ENCODE measurements at places on chromosomes 6 and 20.

DNA sequence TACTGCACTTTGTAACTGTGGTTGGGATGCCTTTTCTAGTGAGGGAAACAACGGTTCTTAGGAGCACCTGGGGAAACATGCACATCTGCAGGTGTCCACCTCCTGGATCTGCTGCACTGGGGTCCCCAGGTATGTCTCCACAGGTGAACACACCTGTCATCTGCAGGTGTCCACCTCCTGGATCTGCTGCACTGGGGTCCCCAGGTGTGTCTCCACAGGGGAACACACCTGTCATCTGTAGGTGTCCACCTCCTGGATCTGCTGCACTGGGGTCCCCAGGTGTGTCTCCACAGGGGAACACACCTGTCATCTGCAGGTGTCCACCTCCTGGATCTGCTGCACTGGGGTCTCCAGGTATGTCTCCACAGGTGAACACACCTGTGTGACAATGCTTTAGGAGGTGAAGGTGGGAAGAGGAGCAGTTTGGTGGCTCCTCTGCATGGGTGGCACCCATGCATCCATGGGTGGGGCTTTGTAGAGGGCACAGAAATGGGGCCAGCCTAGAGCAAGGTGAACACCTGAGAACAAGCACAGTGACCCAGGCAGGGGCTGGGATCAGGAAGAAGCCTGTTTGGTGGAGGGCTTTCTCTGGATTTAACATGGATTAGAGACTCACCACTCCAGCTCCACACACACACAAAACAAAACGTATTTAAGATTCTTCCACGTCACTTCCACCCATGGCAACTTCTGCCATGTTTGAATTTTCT lies 206.0 kb upstream of the CDH4 start:
- peak; percentile 15 for DNase-seq

DNA sequence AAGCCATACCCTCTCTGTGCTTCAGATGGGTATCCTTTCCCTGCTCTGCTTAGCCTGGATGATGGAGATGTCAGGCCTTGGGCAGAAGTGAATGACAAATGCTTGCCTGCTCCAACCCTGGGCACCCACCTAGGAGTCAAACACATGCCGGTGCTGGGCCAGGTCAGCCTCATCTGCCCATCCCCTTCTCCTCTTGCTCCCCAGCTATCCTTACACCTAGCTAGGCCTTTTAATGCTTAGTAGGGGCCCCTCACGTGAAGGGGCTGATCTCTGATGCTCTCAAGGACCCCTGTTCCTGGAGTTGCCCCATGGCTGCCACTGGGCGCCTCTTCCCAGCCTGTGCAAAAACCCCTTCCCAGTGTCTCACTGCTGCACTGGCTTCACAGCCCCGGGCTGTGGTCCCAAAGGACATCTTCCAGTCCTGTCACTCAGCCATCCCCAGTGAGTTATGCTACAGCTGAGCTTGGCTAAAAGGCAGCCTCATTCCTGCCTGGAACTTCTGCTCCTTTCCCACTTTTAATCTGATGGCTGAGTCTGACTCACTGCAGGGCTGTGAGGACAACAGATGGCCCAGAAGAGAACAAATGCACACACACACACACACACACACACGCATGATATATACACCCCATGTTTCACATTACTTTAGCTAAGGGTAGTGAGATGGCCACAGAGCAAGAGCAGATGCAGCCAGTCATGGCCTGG lies 12.8 kb upstream of the SDCBP2 start:
- DNase-seq: no peak

- no peak for DNase-seq
Observed at GRCh38 chr20:10842116-10842515, 168.3 kb upstream of the JAG1 start.

DNA sequence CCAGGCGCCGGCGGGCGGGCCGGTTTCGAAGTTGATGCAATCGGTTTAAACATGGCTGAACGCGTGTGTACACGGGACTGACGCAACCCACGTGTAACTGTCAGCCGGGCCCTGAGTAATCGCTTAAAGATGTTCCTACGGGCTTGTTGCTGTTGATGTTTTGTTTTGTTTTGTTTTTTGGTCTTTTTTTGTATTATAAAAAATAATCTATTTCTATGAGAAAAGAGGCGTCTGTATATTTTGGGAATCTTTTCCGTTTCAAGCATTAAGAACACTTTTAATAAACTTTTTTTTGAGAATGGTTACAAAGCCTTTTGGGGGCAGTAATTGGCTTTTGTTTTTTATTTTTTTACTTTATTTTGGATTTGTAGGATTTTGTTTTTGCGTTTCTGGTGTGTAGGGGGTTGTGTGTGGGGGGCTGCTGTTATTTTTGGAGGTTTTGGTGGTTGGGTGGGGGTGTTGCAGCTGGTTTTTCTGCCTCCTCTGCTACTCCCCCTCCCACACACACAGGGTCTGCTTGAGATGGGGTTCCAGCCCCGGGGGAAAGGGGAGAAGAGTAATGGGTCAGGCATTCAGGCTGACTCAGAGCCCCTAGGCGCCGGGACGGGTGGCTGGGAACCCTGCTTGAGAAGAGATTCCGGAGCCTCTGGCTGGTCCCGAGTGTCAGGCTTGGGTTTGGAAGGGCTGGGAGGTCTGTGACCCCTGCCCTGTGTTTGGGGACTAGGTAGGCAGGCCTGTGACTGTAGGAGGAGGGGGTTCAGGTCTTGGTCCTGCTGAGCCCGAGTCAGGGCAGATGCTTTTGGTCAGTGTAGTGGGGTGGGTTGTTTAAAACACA lies 2.0 kb downstream of the CEBPB start:
- DNase-seq: peak; percentile 87

GRCh38 chr20:61888101-61888865 lies 177.4 kb downstream of the TAF4 start:
- DNase-seq: no peak

DNA sequence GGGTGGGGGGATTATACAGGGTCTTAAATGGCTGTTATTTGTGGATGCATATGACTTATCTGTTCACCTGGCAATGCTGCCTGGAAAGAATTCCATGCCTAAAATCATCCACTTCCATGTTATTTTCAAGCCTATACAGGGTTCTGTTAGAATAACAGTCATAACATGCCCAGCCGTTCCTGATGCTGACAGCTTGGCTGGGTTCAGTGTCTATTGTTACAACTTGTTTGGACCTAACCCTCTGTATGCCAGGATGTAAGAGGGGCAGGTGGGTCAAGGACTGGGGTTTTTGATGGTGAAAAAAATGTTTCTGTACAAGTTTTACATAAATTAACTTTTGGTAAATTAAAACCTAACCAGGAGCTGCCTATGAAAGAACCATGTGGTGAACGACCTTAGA lies 79.8 kb downstream of the GINS1 start:
- DNase-seq: no peak

DNA sequence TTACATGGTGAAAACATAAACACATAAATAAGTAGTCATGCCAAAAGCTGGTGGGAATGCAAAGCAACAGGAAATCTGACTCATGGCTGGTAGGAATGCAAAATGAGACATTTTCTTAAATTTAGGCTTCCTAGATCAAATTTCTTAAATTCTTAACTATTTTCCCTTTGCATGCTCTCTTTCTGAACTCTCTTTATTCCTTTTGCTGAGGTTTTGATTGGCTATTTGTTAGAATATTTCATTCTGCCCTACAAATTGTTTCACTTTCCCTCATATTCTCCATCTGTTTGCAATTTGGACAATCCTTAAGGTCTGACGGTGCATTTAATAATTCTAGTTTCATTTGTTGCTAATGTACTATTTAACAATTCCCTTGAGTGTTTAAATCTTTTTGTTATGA lies 437.5 kb upstream of the RGS17 start:
- DNase-seq: peak; percentile 84

DNA sequence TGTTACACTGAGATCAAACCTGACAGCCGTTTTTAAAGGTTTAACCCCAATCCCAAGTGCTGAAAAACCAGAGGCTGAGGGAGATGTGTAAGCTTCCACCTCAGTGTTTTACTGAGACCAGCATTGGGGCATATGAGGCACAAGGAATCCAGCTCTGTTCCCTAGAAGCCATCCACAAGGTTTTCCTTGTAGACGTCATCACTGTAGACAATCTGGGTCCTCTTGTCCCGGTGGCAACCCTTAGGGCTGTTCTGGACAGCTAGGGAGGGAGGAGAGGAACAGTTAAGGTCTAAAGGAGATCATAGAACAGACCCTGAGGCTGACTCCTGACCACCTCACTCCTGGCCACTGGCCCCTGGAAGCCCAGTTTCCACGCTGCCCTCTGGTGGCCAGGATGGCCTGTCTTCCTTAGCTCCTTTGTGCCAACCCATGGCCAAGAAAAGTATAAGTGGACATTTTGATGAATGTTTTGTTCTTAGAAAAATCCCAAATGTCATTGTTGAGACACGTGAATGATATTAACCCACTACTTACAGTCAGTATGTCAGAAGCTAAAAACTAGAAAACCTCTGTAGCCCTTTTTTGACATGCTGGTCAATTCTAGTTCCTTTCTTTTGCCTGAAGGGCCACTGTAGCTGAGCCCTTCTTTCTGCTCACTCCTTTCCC lies 6.4 kb downstream of the CFB start:
- DNase-seq: peak; percentile 39

DNA sequence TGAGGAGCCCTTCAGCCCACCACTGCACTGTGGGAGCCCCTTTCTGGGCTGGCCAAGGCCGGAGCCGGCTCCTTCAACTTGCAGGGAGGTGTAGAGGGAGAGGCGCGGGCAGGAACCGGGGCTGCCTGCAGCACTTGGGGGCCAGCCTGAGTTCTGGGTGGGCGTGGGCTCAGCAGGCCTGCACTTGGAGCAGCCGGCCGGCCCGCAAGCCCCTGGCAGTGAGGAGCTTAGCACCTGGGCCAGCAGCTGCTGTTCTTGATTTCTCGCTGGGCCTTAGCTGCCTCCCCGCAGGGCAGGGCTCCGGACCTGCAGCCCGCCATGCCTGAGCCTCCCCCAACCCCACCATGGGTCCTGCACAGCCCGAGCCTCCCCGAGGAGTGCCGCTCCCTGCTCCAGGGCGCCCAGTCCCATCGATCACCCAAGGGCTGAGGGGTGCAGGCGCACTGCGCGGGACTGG lies 101.7 kb upstream of the ADGRB3 start:
- DNase-seq: no peak

DNA sequence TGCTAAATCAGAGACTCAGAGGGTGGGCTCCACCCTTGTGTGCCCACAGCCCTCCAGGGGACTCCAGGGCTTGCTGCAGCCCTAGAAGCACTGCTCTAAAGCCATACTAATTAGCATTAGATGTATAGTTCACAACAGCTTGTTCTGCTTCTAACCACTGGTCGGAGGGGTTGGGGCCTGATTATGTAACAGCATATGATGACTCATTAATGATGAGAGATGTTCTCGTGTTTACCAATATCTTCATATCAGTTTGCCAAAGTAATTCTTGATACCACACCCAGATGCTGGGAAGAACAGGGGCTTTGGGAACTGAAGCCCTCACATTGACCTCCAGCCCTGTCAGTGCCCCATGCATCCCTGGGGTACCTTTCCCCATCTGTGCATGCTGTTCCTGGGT lies 104.1 kb upstream of the FOXA2 start:
- DNase-seq: no peak

- no peak for DNase-seq
Observed at GRCh38 chr6:139448051-139448649, 73.7 kb upstream of the CITED2 start.

DNA sequence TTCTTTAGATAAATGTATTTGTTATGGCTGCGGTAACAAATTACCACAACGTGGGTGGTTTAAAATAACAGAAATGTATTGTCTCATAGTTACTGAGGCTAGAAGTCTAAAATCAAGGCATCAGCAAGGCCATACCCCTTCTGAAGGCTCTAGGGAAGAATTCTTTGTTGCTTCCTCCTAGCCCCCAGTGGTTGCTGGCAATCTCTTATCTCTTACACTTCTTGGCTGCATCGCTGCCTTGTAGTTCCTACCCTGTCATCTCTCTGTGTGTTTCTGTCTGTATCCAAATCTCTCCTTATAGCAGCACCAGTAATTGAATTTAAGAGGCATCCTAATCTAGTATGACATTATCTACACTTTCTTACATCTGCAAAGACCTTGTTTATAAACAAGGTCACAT lies 534.7 kb downstream of the PHF3 start:
- DNase-seq: no peak
